Retinal pigment epithelial cell (primary cell): ENCODE measurements at places on chromosomes 6 and 20.
A peak's percentile ranks its signal among the peaks of the same experiment; 100 is the strongest.

DNA sequence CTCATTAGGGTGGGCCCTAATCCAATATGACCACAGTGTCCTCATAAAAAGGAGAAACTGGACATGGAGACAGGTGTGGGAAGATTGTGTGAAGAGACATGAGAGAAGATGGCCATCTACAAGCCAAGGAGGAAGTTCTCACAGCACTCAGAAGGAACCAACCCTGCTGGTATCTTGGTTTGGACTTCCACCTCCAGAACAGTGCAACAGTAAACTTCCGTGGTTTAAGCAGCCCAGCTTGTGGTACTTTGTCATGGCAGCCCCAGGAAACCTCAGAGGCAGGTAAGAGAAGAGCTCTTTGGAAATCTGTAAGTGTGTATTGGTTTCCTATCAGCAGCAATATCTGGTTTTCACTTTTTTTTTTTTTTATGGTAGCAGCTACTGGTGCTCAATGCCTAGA, 16.5 kb upstream of the CNKSR3 start:
- no peak for DNase-seq

GRCh38 chr6:24922170-24922569, 13.6 kb downstream of the RIPOR2 start:
- DNase-seq, result no peak

- no peak for DNase-seq
These were observed 212.7 kb downstream of the TPBG start for GRCh38 chr6:82576284-82576683.

DNA sequence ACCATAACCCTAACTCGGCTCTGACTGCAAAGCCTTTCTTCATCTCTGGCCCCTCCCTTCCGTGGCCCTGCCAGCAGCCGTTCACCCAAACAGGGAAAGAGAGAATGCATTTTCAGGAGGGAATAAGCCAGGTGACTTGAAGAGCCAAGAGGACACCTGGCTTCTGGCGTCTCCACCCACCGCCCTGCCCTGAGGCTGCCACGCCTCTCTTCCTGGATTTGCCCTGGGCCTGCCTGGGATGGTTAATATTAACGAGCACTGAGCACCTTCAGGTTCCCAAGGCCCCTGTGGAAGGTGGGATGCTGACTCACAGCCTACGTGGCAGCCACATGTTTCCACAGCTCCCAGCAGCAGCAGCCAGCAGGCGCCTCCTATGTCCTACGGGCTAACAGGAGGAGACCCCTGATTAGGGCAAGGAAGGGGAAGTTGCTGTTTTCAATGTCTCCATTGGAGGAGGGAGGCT, 138.0 kb upstream of the RREB1 start:
- DNase-seq, result no peak

GRCh38 chr6:97110626-97111025, 172.4 kb downstream of the MMS22L start:
- no peak for DNase-seq

DNA sequence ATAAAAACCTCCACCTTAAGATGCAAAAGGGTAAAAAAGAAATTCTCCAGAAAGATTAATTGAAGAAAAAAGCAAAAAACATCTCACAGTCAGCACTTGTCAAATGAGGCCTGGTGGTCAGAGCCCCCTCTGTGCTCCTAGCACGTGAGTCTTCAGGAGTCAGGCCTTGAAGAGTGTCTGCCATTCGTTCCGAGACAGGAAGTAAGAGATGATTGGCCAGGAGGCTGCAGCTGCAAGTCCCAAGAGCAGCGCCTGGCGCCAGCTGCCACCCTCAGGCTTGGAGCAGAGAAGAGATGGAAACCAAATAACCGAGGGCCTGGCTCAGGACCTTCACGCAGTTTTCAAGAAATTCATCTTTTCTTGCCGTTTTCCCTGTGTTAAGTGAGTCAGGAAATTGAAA, 65.0 kb downstream of the FAM120B start:
- DNase-seq, result no peak

- no peak for DNase-seq
These were observed 20.3 kb downstream of the CYB5R4 start for GRCh38 chr6:83879746-83880145.

GRCh38 chr6:132495604-132496079, 17.3 kb downstream of the STX7 start:
- no peak for DNase-seq

DNA sequence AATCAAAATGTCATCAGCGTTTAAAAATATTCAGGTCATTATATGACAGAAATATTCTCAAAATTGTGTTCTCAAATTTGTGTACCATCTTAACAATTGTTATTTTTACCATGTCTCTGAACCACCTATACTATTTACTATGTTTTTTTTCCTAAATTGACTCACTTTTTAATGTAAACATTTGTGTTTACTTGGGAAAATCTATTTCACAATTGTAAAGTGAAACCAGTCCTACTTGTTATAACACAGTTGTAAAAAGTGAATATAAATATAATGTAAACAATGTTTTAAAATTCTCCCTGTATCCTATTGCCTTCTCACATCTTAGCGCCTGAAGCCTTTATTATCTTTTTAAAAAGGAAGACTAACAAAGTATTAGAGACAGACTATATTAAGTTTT, 83.5 kb downstream of the ADGRG6 start:
- no peak for DNase-seq

GRCh38 chr6:48378884-48379407, 267.9 kb upstream of the PTCHD4 start:
- no peak for DNase-seq

DNA sequence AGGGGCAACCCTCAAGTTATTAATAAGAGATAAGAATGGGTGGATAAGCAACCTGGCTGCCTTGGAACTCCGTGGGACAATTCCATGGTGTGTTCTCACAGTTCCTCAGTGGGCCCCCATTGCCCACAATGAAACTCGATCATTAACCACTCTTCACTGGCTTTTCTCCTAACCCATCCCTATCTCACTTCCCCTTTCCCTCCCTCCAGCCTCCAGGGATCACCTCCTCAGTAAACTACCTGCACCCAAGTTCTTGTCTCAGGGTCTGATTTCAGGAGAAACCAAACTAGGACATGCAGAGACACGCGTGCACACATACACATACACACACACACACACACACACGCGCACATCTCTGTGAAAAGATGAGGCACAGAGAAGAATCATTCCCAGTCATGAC, 37.7 kb upstream of the FOXP4 start:
- no peak for DNase-seq

DNA sequence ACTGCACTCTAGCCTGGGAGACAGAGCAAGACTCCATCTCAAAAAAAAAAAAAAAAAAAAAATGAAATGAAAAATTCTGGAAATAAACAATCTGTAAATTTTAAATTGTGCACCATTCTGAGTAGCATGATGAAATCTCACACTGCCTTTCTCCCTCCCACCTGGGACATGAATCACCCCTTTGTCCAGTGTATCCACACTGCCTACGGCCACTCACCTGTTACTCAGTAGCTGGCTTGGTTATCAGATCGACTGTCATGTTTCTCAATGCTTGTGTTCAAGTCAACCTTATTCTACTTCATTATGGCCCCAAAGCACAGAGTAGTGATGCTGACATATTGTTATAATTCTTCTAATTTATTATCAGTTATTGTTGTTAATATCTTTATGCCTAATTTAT, 58.7 kb upstream of the MTHFD1L start:
- DNase-seq, result no peak

DNA sequence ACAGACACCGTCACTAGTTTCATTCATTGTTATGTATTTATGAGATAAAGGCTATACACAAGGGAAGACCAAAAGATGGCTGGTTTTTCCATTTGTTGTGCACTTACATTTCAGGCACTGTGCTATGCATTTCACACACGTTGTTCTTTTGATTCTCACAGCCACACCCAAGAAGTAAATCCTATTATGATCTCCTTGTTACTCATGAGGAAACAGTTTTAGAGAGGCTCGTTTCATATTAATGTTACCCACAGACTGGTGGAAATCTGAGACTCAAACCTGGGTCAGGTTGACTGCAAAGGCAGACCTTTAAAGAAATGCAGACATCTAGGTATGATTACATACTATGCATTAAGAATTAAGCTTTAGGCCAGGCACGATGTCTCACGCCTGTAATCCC, 34.9 kb downstream of the SHLD1 start:
- DNase-seq, result peak; percentile 51

DNA sequence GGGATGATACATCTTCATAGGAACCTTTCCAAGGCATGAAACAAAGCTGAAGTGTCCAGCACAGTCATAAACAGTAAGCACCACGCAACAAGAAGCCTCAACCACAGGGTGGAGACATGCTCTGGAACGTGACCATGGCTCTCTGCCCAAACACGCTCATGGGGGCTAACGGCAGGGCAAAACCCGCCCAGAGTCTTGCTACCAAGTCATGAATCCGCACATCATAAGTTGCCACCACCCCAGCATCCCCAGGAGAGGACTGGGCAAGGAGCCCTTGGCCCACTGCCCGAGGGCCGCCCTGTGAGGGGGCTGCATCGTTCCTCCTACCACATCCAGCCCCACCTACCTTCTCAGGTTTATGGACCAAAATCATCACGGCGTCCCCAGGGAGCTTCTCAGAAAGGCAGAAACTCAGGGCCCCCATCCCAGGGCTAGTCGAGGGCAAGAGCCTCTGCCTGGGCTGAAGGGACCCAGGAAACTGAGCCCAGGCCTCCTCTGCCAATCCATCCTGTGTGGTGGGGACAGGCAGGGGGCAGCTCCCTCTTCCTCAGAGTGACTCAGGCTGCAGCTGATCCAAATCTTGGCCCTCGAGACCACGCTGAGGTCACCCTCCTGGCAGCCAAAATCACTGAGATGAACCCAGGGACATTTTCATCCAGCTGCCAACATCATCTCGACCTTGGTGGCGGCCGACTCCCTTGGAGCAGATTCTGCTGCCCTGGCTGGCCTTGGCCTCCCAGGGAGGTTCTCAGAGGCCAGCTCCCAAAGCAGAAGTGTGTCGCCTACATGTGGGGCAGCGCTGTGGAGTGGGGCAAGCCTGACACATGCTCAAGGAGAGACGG, 42.6 kb downstream of the BMP7 start:
- no peak for DNase-seq

DNA sequence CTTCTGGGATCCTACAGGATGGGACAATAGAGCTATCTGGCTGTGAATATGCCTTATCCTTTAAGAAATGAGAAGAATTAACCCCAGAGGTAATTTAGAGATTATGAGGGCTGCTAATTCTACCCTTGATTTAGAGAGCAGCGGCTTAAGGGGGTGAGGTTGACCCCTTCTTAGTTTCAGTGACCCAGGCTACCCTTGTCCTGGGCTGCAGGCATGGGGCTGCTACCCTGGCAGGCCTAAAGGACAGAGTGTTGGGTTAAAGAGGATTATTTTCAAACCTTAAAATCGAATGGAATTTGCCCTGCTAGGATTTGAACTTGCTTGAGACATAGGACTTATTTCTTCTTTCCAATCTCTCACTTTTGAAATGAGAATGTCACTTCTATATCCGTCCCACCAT, 1343.4 kb downstream of the HACE1 start:
- DNase-seq, result no peak

GRCh38 chr20:53626584-53626983, 32.9 kb upstream of the ZNF217 start:
- DNase-seq, result no peak

GRCh38 chr6:6577735-6578134, 10.8 kb upstream of the LY86 start:
- DNase-seq, result no peak

GRCh38 chr6:138161338-138162110, at the start of gene ARFGEF3:
Gene ARFGEF3 (plus strand): TSS chr6:138161939. CDS start chr6:138162087, 148 bp downstream.
- DNase-seq, result no peak

- DNase-seq, result no peak
These were observed 294.9 kb downstream of the UTRN start for GRCh38 chr6:144580039-144580438.

DNA sequence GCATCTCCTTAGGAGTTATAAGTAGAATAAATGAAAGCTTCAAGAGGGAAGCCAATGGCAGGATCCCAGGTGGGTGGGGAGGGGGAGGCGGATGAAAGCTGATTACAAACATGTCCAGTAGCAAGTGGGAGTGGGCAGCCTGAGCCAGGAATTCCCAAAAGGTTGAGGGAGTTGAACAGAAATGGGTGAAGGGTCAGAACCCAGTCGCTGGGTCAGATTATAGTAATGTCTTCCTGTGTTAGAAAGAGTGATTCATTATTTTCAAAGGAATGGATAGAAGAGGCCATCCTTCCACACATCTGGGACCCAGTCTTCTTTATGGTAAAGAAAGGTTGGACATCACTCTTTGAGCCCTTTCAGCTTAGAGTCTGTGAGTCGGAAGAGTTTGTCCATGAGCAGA, 41.0 kb upstream of the FAM50B start:
- DNase-seq, result no peak

DNA sequence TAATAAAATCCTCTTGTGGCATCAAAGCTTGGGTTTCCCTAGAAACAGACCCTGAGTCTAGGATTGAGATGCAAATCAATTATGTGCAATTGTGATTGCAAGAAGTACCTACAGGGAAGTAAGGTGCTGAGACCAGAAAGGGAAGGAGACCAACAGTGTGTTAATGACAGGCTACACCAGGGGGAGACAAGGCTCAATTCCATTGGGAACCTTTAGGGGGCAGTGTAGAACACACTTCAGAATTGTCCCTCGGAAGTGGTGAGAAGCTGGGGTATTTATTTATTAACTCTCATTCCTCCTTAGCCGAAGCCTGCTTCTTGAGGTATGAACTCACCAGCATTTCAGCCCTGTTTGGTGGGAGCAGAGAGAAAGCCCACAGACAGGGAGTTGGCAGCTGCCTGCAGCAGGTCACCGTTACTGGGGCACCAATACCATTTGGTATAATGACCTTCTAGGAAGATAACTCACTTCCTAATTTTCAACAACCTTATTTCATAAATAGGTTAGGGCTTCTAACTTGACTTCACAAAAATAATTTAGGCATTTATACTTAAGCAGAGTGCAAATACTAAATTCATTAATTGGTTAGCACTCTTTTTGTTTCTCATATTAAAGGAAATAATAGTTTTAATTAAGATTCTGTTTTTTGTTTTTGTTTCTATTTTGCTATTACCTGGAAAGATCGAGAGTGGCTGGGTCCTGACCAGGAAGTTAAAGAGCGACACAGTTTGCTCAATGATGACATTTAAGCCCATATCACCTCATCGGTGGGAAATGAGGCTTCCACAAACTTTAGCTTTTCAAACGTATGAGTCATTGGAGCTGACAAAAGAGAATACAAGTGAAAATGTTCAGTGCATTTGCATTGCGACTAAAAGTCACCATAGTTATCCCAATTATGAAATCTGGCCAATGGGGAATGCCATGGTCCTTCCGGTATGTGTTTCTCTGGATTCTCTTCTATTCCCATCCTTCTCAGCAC, 94.8 kb downstream of the BTBD3 start:
- no peak for DNase-seq
